ENCODE measurements at places on chromosomes 4 and X.

GRCh38 chrX:84248226-84248625 is 60.2 kb upstream of the RPS6KA6 start:
- DNase-seq = peak; percentile 74

GRCh38 chr4:147526272-147526654 is 45.4 kb downstream of the EDNRA start:
- no peak for DNase-seq

GRCh38 chr4:122541996-122542395 is 78.9 kb downstream of the IL21 start:
- DNase-seq = no peak

- DNase-seq = peak; percentile 26
Observed at GRCh38 chr4:122625156-122625555, 4.3 kb upstream of the IL21 start.

DNA sequence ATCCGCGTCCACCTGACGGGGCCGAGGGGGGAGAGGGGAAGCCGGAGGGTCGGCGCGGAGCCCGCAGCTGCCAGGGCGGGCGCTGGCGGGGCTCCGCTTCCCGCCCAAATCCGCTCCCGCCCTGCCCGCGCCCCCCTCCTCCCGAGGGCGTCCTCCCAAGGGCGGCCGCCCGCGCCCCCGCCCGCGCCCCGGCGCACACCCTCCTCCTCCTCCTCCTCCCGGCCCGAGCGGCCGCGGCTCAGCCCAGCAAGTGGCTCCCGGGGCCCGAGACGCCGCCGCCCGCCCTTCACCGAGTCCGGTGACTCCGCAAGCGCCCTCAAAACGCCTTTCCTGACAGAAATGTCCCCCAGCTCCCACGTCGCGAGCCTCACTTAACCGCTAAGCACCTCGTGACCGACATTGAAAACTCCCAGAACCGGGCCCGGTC is 487 bp downstream of the HMGB2 start:
- peak; percentile 48 for DNase-seq

- no peak for DNase-seq
Observed at GRCh38 chr4:147328756-147329446, 152.0 kb upstream of the EDNRA start.

- DNase-seq = no peak
Observed at GRCh38 chr4:813900-814299, 12.0 kb downstream of the CPLX1 start.

GRCh38 chr4:16775411-16776154 is 122.9 kb downstream of the LDB2 start:
- DNase-seq = no peak

DNA sequence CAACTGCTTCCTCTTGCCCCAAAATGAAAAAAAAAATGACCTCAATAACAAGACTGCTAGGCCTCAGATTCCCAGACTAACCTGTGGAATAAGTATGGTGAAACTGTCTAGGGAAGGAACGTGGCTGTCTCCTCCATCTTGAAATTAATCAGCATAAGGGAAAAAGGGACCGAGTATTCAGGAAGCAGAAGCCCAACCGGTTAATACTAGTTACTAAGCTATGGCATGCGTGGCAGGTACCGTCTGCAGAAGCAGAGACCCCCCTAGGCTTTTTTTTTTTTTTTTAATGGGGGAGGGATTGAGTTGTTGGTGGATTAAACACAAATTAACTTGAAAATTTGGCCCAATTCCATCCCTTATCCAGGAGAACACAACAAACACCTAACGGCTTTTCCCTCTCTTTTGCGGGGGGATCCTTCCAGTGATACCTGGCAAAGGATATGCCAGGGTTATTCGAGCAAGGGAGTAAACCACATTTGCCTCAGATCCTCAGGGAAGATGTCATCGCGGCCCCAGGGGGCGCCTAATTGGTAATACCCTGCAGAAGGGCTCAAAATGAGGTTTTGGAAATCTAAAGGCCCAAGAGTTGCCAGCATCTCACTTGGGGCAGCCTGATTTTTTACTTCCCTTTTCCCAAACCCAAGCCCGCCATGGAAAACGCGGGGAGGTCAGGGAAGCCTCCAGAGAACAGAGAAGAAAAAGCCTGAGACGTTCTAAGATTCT is 893 bp downstream of the RLIM start:
- peak; percentile 19 for DNase-seq

DNA sequence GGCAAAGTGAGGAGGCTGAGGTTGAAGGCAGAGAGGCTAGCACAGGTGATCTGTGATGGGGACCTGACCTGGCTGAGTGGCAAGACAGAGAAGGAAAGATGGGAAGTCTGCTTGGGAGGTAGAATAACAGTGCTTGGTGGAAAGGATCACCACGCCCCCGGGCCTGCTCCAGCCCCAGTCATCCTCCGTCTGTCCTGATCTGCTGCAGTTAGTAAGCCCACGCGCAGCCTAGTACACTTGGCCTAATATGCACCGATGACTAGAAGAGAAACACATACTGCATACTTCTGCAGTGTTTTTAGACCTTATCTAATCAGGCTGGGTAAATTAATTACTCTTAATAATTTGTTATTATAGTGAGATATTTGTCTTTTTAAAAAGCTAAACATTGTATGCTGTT is 103.7 kb upstream of the KLF3 start:
- DNase-seq = no peak

- DNase-seq = no peak
Observed at GRCh38 chrX:131783555-131784308, 239.4 kb upstream of the STK26 start.

DNA sequence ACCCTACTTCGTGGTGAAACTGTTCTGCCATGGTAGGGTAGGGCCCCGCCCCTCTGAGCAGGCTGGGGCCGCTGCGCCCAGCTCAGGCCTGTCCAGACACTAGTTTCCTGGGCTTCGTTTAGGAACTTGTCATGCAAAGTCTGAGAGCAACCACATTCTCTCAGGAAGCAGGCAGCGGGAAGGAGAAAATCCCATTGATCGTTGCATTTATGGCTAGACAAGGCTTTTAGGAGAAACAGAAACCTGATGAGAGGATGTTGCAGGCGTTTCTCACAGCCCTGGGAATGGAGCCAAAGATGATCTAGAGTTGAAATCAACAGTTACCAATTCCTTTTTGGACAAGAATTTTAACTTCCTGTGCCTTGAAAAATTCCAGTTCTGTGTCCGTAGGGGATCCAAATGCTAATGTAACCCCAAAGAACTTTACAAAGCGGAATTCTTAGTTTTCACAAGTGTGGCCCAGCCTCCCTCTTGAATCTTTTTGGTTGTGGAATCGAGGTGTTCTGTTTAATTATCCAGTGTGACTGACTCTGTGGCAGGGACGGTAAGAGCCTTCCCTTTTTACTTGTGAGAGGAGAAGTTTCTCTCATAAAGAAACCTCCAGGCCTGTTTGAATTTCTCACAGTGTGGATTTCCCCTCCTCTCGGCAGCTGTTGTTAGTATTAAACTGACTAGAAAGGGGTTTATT is 4.5 kb upstream of the CXCL9 start:
- DNase-seq = peak; percentile 81

DNA sequence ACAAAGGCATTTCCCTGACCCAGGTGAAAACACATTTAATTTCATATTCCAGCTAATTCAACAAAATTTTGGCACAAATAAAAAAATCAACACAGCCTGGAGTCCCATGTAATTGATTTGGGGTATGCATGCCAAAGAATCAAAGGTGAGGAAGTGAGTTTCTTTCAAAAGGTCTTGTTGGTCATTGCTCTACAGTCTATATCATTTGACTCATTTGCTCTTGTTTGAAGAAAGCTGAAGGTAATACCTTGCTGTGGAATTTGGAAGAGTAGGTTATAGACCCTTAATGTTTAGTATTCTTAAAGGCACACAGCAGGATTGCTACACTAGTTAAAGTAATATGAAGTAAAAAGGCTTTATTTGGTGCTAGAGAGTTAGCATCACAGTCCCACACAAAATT is 25.4 kb downstream of the COL4A6 start:
- DNase-seq = no peak

Measured in fibroblast of skin of scalp (primary cell).